ENCODE measurements at places on chromosomes 3 and 15.

GRCh38 chr15:77342807-77343206 lies 77.1 kb downstream of the PEAK1 start:
- DNase-seq: no peak

DNA sequence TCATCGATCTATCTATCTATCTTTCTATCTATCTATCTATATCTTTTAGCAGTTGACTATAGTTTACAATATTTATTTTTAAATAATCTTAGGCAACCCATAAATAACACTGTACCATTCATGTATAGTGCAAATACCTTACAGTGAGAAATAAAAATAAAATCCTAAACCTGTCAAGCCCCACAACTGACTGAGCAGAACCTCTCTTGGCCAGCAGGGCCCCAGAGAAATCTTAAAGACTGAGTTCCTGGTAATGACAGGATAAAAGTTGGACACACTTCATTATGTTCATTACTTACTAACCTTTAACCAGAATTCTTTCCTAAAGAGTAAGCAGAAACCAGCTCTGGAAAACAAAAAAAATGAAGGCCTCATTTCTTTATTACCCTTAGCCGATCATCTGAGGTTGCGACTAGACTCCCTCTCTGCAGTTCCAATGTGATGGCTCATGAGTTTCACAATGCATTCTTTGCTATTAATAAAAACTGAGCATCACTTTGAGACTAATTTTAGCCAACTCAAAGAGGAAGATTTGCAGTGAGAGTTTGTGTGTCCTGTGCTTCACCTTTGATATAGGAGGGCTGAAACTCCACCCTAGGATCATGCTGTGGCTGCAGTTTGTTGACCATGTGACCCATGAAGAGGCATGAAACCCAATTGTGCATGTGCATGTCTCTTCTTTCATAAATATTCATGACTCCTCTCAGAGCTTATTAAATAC lies 1072.0 kb downstream of the NSUN3 start:
- DNase-seq: peak; percentile 1

DNA sequence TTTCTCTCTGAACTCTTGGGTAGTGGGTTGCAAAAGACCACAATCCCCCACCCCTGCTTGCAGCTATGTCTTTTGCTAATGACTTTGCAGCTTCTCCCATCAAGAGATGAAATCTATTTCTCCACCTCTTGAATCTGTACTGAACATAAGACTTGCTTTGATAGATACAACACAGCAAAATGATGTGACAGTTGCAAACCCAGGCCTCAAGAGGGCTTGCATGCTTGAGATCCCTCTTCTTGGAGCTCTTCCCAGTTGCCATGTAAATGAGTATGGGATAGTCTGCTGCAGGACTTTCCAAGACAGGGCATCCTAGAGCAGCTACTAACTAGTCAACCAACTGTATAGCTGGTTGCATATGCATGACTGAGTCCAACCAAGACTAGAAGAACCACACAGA lies 783.6 kb downstream of the PDCD6IP start:
- DNase-seq: no peak

DNA sequence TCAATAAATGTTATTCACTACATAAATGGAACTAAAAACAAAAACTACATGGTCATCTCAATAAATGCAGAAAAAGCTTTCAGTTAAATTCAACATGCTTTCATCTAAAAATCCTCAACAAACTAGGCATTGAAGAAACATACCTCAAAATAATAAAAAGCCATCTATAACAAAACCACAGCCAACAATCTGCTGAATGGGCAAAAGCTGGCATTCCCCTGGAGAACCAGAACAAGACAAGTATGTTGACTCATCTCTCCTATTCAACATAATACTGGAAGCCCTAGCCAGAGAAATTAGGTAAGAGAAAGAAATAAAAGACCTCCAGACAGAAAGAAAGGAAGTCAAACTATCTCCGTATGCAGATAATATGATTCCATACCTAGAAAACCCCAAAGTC lies 759.9 kb downstream of the EPHA3 start:
- no peak for DNase-seq

GRCh38 chr15:36334059-36334458 lies 245.4 kb upstream of the CDIN1 start:
- DNase-seq: peak; percentile 40

- DNase-seq: no peak
Measured at GRCh38 chr3:66427951-66428474, 72.8 kb downstream of the LRIG1 start.

GRCh38 chr3:147699175-147699838 lies 290.1 kb downstream of the ZIC1 start:
- peak; percentile 53 for DNase-seq

- DNase-seq: peak; percentile 58
Measured at GRCh38 chr15:87871258-87871681, 385.3 kb downstream of the NTRK3 start.

DNA sequence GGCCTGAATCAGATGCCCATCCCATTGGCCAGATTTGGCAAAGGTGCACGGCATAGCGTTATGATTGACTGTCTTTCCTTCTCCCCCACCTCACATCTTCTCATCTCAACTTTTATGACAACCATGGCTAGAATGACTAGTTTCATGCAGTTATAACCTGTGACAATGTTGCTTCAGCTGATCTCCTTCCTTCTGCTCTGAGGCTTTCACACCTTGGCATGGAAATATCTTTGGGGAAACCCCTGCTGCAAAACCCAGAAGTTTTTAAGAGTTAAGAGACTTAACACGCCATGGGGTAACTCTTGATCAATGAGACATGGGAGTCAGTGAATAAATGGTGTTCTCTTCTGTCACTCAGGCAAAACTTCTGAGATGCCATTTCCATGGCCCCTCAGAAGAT lies 290.7 kb upstream of the MDFIC2 start:
- no peak for DNase-seq

DNA sequence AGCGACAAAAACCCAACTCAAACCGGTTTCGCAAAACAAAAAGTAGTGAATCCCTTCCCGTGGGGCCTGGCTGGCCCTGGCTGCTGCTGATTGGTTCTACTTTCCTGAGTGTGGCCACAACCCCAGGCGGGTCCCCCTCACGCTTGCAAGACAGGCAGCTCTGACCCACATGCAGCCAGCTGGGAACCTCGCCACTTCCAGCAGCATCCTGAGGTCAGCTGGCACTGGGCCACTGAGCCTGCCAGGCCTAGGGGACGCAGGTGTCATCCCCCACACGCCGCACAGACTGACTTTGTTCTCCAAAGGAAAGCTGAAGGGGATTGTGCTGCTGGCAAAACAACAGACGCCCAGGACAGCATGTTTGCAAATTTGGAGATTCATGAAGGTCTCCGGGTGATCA lies 111.1 kb downstream of the TPRA1 start:
- no peak for DNase-seq

- no peak for DNase-seq
Measured at GRCh38 chr3:76495216-76495615, 544.7 kb upstream of the ROBO2 start.

DNA sequence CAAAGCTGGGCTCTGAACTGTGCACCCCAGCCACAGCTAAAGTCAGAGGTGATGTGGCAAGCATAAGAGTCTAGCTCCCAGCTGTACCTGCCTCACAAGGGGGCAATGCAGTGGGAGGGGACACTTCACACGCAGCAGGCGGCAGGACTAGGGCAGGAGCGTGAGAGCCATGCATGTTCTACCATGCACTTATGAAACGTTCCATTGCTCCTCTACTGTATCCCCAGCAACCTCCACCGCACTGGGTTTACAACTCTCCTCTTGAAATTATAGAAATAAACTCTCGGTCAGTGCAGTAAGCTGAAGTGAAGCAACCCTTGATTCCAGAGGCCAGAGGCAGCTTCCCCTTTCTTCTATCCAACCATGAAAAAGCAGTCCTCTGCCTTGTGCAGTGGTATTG lies 298.6 kb upstream of the STT3B start:
- no peak for DNase-seq

DNA sequence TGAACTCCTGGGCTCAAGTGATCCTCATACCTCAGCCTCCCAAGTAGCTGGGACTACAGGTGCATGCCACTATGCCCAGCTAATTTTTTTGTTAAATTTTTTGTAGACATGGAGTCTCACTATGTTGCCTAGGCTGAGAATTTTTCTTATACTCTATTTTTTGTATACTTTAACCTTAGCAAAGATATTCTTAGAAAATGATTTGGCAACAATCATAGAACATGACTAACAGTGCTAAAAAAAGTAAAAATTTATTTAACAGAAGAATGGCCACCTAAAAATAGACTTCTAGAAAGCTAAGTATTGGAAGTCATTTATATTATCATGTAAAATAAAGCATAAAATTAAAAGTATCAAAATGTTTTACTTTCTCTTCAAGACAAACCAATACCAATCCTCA lies 322.3 kb downstream of the PLCL2 start:
- DNase-seq: no peak

- no peak for DNase-seq
Measured at GRCh38 chr15:93942269-93942694, 289.1 kb upstream of the MCTP2 start.

- DNase-seq: peak; percentile 45
Measured at GRCh38 chr3:15936312-15936711, 138.5 kb upstream of the ANKRD28 start.

DNA sequence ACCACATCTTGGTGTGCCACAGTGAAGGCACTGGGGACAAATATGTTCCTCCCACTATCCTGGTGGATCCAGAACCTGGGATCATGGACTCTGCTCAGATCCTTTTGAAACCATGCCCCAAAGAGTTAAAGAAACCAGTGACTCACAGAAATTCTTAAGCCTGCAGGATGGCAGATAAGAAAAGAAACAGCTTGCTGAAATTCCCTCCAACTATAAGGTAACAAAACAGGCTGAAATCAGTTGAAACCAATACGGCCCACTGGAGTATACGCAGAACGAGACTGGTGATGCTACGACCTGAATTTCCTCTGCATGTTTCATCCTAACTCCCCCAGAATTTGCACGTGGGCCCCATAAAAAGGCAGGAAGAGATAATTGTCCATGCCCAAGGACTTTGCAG lies 209.6 kb downstream of the TJP1 start:
- peak; percentile 34 for DNase-seq

DNA sequence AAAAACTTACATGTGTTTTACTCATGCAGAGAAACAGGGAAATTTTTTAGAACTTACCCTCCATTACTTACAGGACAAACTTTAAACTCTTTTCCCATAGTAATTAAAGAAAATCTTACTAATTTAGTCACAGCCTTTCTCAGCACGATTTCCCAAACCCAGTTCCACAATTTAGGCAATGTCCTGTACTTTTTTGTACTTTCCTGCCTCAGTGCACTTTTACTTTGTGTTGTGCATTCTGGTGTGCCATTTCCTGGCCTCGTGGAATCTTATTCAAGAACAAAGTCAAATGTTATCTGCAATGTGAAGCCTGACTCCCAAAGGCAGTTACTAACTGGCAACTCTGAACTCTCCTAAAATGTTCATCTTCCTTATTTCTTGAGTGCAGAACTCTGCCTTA lies 1.9 kb downstream of the SLC33A1 start:
- DNase-seq: no peak

GRCh38 chr3:7436542-7436941 lies 575.6 kb downstream of the GRM7 start:
- no peak for DNase-seq

- DNase-seq: no peak
Measured at GRCh38 chr15:39625451-39625850, 44.6 kb downstream of the THBS1 start.
